ENCODE measurements at places on chromosomes 3 and 15.

DNA sequence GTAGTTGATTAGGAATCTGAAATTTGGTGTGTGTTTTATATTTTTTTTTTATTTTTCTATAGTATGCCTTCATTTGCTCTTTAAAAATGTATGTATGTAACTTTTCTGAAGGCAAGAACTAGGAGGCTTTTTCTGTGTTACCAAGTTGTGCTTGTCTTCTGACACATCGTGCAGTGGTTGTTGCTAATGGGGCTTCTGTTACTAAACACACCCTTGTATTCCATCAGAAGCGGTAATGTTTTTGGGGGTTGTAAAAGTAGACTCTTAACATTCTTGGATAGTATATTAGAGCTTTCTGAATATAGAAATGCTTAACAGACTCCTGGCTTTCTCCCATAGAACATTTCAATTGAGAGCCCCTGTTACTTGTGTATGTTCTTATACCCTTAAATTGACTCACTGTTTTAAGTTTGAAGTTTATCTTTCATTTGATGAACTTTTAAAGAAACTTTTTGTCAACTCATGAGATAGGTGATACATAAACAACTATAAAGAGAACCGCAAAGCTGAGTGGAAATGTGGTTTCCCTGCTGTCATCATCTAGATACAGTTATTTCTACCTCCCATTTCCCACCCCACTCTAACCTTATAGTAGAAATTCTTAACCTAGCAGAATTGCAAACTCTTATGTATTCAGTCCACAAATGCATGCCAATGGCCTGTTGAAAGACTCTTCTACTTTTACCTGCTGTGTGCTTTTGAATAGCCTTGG, 2.5 kb downstream of the TIPARP start:
- no peak for DNase-seq

DNA sequence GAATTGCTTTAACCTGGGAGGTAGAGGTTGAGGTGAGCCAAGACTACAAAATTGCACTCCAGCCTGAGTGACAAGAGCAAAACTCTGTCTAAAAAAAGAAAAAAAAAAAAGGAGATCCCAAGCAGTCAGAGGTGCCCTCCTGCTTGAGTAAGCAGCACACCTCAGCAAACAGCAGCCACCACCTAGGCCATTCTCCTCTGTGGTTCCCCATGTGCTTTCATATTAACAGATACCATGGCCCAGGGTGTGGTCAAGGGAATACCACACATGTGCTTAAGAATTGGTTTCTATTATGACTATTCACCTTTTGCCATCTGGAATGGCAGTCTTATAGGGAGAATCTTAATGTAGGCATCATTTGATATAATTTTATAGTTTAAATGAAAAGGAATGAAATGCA, 24.7 kb upstream of the CSPG5 start:
- no peak for DNase-seq

DNA sequence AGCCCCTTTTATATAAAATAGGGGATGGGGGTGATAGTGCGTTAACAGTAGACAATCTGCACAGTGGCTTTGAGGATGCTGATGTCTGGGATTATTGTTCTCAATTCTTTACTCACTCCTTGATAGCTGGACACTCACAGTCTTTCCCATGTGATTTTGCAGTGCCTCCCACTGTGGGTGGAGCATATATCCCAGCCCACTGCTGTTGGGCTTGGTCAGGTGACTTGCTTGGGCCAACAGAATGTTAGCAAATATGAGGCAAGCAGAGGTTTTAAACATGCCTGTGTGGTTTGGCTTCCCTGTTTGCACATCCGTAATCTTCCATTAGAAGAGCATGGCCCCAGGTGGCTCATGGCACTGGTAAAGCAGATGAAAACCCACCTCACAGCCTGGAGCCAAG, 46.5 kb downstream of the CPA3 start:
- DNase-seq = no peak

GRCh38 chr3:130759692-130760338, 13.2 kb upstream of the PIK3R4 start:
- DNase-seq = peak; percentile 45

- DNase-seq = peak; percentile 74
These were observed 28.4 kb downstream of the SH3GL3 start for GRCh38 chr15:83475551-83475950.

DNA sequence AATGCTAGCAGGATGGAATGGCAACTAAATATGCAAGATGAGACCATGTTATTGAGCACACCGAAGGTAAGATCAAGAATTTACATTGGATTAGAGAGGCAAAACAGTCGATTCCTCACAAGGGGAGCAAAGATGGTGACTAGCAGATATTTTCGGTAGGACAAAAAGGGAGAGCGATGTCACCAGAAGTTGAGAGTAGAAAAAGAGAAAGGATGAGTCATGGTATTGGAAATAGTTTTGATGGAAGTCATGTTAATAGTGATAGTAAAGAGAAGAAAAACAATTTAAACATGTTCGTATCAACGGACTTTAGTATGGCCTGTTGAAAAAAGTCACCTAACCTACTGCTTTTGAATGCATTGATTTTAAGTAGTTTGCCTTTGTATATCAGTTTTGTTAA, 55.0 kb downstream of the UBE2E2 start:
- DNase-seq = peak; percentile 37

DNA sequence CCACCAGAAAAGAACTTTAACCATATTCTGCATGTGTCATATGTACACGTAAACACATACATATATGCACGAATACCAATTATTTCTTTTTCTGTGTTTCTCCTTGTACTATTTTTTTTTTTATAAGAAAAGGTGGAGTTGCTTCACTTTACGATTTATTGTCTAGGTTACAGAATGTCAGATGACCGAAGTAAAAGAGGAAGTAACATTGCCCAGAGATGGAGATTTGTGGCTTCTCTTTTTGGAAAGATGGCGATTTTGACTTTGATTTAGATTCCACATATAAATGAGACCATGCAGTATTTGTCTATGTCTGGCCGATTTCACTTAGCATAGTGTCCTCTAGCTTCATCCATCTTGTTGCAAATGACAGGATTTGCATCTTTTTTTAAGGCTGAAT, 293.1 kb downstream of the SV2B start:
- no peak for DNase-seq

GRCh38 chr3:31762097-31762764, 218.8 kb downstream of the OSBPL10 start:
- DNase-seq = no peak

GRCh38 chr3:47565734-47566550, 12.7 kb downstream of the CSPG5 start:
- no peak for DNase-seq

GRCh38 chr15:99399061-99399460, 147.8 kb downstream of the LRRC28 start:
- no peak for DNase-seq

DNA sequence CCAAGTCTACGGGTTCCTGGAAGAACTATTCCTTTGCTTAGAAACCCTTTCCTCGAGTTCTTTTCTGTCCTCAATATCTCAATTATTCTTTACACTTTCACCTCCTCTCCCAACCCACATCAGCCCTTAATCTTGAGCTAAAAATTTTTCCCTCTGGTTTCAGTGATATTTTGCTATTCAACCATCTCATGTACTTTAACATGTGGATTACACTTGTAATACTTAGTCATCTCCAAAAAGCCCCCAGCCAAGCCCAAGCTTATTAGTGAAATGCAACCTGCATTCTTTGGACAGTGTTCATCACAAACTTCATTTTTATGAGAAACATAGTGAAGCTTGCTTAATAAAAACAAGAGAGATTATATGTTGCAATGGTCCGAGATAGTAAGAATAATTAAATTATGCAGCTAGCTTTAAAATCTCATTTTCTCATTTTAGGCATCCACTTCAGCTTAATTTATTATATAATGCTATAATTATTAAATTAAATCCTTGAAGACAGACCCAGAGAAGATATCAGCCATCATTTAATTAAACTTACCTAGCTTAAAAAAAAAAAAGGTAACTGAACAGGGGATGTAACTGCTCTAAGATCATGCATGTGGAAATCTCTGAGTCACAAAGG, 534.5 kb upstream of the TBL1XR1 start:
- DNase-seq = peak; percentile 90

DNA sequence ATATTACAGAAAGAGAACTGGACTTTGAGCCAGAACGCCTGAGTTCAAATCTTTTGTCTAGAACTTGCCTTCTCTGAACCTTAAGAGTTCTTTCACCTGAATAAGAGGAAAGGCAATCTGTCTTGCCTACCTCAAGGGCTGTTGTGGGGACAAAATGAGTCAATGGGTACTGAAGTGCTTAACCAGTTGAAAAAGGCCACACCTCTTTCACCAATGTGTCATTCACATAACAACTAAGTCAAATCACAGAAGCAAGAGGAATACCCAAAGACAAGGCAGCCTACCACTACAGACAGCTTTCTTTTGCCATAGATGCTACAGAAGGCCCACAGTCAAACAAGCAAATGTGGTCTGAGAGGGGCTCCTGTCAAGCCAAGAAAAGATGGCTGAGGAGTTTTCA, 39.7 kb downstream of the NBEAL2 start:
- DNase-seq = no peak

DNA sequence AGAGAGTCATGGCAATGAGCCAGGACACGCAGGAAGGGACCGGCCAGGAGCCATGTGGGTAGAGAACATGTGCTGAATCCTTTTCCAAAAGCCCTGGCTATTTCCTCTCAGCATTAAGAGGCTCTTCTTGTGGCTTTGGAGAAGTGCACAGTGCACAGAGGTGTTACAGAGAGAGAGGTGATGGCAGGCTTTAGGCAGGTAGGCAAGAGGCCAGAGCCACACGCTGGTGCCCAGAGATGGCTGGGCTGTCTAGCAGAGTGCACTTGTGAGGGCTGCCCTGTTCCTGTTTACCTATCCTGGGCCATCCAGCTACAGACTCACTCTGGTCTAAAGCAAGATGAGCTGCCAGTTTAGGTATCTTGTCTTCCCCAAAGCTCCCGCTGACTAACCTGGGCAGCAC, 402.6 kb downstream of the OCA2 start:
- DNase-seq = no peak

- no peak for DNase-seq
These were observed 943.8 kb downstream of the VGLL3 start for GRCh38 chr3:86047161-86047560.

DNA sequence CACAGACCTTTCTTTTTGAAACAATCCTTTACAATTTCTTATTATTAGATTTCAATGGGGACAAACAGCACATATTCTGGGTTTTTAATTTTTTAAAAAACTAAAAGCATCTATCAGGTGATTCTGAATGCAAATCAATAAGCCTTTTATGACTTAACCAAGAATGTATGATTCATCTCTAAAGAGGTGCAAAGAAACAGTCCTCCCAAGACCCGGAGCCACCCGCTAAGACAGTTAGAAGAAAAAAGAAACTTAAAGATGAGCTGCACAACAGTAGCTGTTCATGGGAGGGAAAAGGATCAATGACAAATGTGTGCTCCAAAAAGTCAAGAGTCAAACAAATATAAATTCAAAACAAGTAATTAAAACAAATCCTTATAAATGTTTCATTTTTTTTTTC, 319.5 kb downstream of the THSD4 start:
- DNase-seq = no peak

DNA sequence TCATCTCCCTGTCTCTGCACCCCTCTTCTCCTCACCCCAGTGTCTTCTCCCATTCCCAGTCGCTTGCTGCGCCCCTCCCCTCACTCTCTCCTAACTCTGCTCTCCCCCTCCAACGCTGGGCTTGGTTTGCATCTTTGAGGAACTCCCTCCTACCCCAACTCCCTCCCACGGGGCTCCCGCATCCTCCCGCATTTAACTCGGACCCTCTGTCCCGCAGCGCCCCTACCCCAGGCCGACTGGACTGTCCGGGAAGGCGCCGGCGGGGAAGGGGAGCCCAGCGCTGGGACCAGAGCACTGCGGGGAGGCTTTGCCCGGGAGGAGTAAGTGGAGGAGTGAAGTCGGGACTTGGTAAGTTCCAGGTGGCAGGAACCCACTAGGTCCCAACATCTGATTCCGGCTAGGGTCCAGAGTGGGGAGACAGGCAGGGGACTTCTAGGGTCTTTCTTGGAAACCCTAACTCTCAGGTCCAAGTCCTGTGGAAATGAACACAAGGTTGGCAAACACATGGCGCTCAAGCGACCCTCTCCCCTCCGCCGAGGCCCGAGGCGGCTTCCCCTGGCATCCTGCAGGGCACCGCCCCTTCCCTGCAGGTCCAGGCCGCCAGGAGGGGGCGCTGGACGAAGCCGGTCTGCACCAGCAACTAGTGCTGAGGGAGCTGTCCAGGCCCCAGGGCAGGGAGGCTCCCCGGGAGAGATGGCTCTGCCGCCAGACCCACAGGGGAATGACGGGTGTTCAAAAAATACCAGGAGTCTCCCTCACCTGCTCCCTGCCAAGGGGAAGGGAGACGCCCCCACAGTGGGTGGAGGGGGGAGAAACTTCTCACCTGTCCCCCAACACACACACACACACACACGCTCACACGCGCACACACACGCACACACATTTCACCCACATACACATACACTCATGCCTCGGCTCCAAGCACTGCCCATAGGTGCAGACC, 53.2 kb downstream of the LHFPL4 start:
- DNase-seq = peak; percentile 43

DNA sequence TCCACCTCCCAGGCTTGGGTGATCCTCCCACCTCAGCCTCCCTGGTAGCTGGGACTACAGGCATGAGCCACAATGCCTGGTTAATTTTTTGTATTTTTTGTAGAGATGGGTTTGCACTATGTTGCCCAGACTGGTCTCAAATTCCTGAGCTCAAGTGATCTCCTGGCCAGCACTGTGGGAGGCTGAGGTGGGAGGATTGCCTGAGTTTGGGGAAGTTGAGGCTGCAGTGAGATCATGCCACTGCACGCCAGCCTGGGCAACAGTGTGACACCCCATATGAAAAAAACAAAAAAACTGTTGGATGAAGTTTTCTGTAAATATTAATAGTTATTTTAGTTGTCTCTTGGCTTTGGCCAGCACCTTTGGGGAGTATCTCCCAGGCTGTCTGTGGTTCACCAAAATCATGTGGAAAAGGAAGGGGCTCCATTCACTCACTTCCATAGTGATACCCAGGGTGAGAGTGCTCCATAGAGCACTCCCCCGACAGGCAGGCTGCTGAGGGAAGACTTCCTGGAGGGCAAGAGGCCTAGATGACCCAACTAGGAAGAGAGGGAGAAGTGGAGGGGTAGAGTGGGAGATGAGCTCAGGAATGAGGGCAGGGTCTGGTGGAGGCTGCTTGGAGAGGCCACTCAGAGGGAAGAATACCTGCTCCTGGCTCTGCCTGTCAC, 47.1 kb downstream of the CDC25A start:
- no peak for DNase-seq

GRCh38 chr15:28945626-28946230, 60.0 kb downstream of the APBA2 start:
- DNase-seq = no peak
